ENCODE measurements at places on chromosomes 12 and 14. TPM values are rescaled to one million over a fixed set of nuclear protein-coding genes. Genes with fewer than 3 reads are reported as not detected.

FITM1 gene
- total RNA-seq = 0.55 TPM

KRT80 gene
- 4.6 TPM for total RNA-seq

KRT3 gene
- total RNA-seq = not detected

ATP5MC2 gene
- total RNA-seq = 341 TPM

RTN1 gene
- 5.2 TPM for total RNA-seq

POLE2 gene
- 4.6 TPM for total RNA-seq

SYCP3 gene
- not detected for total RNA-seq

SLCO1B1 gene
- total RNA-seq = not detected

ACSM4 gene
- not detected for total RNA-seq

KCNA1 gene
- total RNA-seq = not detected

SLC39A2 gene
- 0.83 TPM for total RNA-seq

KRT2 gene
- not detected for total RNA-seq

- no peak for DNase-seq
Observed at GRCh38 chr12:84421103-84421502, 491.5 kb downstream of the SLC6A15 start.

GRCh38 chr14:94769391-94770250, at the start of gene GSC:
GSC (minus strand) TSS chr14:94770113; CDS start chr14:94770015, 98 bp downstream.
- DNase-seq = no peak

DNA sequence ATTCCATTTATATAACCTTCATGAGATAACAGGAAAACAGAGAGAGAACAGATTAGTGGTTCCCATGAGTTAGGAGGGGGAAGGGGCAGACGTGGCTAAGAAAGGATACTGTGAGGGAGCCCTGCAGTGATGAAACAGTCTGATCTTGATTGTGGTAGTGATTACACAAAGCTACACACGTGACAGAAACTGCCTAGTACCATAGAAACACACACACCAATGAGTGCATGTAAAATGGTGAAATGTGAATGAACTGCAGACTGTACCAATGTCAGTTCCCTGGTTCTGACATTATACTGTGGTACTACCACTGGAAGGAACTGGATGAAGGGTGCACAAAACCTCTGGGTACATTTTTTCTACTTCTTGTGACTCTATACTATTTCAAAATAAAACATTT, 36.9 kb downstream of the NRDE2 start:
- no peak for DNase-seq

DNA sequence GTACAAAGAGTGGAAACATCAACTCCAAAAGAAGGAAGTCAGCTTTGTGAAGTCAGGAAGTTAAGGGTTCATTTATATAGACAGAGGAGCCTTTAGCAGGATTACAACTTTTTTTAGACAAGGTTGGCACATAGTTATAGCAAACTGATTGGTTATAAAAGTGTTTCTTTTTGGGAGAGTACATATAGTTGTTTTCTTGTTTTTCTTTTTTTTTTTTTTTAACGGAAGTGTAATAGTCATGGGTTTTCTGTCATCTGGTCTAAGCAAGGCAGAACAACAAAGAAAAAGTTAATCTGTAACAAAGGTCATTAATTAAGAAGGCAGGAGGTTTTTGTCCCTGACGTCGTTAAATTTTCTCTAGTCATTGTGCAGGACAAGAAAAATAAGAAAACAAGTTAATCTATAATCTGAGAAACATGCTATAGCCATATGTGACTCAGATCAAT, 13.0 kb upstream of the MFAP5 start:
- DNase-seq = no peak

- DNase-seq = no peak
Observed at GRCh38 chr12:67705394-67706370, 57.1 kb downstream of the DYRK2 start.

DNA sequence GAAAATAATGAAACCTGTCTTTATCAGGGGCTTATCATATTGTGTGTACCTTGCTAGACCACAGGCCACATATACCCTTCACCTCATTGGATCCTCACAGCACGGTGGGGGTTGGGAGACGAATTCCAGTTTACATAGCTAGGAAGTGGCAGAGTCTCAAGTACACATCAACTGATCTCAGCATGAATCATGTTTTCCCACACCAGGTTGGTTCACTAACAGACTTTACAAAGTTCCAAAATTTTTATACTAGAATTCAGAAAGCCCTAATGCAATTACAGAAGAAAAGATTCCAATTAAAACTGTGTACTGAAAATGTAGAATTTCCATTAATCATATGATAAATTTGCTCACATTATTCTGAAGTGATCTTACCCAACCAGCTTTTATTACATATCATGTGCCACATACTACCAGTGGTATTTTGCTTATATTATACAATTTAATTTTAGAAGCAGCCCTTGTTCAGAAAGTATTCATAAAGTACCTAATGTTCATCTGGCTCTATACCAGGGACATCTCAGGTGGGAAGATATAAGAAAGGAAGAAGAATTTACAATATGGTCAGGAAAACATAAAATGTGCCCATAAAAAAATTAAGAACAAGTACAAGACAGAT, 196.2 kb downstream of the ITPR2 start:
- no peak for DNase-seq

GRCh38 chr14:88189417-88190191, 133.5 kb downstream of the KCNK10 start:
- DNase-seq = peak; percentile 84

DNA sequence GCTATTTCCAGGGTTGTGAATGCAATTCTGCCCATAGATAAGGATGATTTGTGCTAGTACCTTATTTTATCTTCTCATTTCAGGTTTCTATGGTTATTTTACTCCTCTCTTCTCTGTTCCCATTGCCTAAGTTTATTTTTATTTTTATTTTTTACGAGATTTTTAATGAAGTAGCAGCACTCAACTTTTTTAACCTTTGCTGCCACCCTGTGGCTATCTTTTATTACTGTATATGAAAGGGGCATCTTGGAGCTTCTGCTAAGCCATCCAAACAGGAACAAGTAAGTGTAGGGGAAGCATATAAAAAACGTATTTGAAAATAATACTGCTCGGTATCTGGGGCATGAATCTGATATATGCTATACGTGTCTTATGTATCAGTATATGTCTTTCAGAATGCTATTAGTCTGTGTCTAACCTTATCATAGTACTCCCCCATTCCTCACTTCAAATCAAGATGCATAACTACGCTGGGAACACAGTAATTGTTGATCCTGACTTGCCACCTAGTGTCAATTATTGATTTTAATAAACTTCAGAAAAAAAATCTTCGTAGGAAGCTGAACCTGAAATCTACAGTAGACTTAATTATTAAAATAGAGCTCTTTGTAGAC, 60.3 kb downstream of the KLRG1 start:
- DNase-seq = no peak

DNA sequence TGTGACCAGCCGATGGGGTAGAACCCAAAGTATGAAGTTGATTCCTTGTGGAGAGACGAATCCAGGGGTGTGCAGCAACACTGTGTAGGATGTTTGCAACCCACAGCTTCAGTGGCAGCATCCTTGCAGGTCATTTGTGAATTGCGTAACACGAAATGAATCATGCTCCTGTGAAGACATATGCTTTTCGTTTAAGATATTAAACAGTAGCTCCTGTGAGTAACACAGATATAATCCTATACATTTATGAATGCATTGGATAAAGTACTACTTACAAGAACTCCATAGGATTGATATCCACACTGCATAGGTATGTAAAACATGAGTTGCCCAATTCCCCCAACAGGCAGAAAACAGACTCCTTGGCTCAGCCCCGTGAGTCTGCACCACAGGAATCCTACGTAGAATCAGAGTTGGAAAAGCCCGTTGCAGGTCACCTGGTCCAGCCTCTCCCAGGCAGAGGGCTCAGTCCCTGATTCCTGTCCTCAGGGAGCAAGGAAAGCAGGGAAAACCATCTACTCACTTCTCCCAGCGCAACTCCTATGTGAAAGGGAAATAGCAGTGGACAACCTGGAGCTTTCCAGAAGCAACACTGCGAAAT, 75.8 kb downstream of the GPATCH2L start:
- DNase-seq = no peak

GRCh38 chr12:81723361-81723760, 35.8 kb downstream of the PPFIA2 start:
- no peak for DNase-seq

- DNase-seq = no peak
Observed at GRCh38 chr14:74019408-74020137, 424 bp downstream of the BBOF1 start.
